ENCODE measurements at places on chromosomes 1 and 21.
A peak's percentile ranks its signal among the peaks of the same experiment; 100 is the strongest.

- ATAC-seq = no peak
Observed at GRCh38 chr1:229636042-229636441, 10.0 kb downstream of the URB2 start.

GRCh38 chr21:16667395-16667794 is 845.4 kb upstream of the CXADR start:
- ATAC-seq = no peak

DNA sequence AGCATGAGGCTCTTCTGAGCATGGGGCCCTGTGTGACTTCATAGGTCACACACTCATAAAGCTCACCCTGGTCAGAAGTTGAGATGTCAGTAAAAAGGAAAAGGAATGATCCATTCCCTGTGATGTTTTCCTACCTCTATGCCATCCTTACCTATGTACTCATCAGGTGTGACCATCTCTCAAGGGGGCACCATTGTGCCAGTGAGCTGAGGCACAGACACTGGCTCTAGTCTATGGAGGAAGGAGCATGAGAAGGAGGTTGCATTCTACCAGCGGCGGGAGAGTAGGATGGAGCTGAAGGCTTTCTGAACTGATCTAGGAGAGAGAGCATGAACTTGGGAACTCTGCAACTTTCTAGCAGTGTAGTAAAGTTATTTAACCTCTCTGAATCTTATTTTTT is 65.8 kb upstream of the RGL1 start:
- ATAC-seq = no peak

DNA sequence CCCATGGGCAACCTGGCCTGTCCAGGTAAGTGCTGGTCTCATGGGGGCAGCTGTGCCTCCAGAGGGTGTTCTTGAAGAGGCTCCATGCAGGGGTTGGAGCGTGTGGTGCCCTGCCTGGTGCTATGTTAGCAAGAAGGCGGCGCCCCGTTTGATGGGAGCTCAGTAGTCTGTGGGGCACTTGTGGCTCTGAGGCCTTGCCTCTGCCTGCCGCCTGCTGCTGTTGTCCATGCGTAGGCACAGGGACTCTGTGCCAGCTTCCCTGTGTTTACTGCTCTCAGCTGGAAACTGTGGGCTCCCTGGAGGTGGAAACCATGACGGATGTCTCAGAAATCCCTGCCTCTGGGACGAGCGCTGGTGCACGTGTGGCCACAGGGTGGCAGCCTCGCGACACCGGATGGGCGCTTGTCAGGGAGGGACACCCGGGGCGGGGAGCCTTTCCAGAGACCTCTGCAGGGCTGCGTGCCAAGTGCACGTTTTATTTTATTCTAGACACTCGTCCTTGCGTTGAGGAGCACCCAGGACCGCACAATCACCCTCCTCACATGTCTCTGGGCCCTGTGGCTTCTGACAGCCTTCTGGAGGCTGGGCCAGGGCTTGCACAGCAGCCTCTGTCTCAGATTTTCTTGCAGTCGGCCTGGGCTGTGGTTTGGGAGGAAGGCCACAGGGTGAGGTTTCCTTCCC is 27.1 kb downstream of the SNAP47 start:
- peak; percentile 71 for ATAC-seq

DNA sequence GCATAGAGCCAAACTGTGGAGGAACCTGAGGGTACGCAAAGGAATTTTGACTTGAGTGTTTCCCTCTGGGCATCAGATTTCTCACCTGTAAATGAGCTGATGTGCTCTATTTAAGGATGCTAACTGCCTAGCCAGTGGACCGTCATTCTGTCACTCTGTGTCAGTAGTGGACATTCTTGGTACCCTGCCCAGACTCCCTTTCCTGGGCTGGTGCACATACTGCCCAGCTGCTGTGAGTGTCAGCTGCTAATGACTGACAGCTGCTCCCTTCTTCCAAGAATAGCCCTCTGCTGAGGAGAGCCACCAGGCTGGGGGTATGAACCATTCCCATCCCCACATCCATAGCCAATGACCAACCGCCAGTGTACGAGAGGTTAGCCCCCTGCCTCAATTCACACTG is 193.1 kb upstream of the DAB1 start:
- ATAC-seq = no peak

GRCh38 chr1:116821763-116822162 is 67.5 kb downstream of the CD2 start:
- ATAC-seq = no peak

DNA sequence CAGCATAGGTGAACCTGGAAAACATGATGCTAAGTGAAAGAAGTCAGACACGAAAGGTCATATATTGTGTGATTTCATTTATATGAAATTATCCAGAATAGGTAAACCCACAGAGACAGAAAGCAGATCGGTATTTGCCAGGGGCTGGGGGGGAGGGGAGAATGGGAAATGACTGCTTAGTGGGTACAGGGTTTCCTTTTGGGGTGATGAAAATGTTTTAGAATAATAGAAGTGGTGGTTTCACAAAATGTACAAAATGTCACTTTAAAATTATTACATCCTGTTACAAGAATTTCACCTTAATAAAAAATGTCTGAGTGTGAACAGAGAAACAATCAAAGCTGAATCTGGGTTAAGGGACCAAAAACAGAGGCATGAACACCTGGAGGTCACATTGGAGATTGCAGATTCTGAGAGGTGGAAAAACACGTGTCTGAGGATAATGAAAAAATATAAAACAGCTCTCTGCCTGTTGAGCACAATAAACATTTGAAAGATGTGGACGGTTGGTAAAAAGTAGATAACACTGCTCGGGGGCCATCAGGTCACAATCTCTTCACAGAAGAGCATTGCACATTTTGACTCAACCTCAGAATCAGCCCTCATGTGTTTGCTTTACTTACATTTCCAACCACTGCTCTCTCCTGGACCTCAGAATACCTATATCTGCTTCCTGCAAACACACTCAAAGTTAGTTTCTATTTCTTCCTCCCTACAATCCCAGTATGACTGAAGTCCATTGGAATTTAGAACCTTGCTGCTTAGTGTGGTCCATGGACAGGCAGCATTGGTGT is 3.2 kb downstream of the SLAMF6 start:
- ATAC-seq = peak; percentile 62

GRCh38 chr1:3749512-3749911 is 2.7 kb upstream of the CCDC27 start:
- ATAC-seq = no peak

DNA sequence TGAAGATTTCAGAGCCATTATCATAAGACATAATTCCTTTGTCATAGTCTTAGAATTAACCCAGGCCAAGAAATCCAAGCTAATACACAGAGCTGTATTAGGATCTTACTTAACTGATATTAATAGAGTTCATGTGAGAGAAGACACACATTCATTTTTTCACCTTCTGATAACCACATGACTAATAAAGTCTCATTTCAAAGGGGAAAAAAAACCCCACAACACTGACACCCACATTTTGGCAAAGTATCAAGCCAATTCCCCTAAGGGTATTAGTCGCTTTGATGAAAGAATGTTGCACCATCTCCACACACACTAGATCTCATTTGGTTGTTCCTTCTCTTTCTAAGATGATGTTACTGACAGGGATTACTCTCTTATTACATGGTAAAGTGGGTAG is 344.4 kb upstream of the ESRRG start:
- no peak for ATAC-seq

DNA sequence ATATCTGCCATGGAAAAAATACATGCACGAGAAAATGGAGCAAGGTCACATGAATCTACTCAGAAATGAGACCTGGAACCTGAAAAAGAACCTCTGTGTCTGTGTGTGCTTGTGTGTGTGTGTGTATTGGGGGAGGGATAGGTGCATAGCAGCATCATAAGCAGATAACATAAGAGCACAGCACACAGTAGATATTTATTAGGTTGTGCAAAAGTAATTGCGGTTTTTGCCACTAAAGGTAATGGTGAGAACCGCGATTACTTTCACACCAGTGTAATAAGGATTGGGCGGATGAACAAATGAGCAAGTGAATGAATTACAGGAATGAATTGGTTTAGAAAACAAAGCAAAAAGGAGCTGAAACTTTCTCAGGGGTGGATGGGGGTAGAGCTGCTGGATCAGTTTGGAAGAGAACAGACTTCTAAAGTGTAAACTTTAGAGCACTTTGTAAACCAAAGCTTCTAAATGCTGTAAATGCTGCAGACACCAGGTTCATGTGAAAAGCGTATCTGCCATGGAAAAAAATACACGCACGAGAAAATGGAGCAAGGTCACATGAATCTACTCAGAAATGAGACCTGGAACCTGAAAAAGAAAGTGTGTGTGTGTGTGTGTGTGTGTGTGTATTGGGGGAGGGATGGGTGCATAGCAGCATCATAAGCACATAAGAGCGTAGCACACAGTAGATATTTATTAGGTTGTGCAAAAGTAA is 156.9 kb downstream of the TOMM20 start:
- ATAC-seq = no peak

GRCh38 chr1:165034136-165034809 is 322.2 kb downstream of the LMX1A start:
- no peak for ATAC-seq

DNA sequence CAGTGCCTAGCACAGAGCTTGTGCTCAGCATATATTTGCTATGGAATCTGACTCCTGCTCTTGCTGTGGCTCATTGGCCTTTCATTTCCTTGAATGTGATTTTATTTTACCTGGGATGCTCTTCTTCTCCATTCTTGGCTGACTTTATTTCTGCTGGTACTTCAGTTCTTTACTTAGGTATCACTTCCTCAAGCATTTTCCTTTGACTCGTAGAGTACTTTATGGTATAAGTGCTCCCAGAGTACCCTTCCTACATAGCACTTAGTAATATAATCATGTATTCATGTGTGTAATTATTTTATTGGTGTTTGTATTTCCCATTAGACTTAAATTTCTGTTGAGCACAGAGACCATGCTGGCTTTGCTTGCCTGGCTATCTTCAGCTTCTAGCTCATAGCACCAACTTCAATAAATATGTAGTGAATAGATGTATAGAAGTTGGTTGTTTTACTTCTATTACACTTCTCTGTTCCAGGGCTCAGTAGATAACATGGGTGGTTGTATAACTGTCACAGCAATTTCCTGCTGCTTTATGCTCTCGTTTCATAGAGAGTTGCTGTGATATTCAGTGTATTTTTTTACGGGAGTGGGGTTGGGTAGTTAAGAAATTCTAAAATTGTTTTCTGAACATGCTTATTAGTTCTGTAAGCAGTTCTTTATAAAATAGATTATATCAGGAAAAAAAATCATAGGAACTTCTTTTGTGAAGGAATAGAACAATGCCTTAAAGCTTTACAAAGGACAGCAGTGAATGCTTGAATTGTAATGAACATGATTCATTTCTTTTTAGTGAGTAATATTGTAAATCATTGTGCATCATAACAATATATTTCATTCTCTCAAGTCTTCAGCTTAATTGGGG is 112.2 kb downstream of the NEK7 start:
- no peak for ATAC-seq

DNA sequence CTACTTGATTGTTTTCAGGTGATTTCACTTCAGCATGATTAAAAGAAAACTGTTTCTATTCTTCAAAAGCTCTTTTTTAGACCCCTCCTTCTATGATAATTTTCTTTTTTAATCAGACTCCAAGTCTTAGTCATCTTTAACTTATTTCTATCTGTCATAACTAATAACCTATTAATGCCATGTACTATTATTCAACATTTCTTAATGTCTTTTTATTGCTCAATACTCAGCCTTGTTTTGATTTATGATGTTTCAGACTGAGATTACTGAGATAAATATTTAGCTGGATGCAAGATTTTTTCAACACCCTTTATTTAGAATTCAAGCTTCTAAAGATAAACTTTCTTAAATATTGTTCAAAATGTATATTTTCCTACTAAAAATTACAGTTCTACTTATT is 53.6 kb downstream of the ATP6V1G3 start:
- no peak for ATAC-seq

- ATAC-seq = no peak
Observed at GRCh38 chr1:172473842-172474241, 30.0 kb upstream of the PIGC start.

DNA sequence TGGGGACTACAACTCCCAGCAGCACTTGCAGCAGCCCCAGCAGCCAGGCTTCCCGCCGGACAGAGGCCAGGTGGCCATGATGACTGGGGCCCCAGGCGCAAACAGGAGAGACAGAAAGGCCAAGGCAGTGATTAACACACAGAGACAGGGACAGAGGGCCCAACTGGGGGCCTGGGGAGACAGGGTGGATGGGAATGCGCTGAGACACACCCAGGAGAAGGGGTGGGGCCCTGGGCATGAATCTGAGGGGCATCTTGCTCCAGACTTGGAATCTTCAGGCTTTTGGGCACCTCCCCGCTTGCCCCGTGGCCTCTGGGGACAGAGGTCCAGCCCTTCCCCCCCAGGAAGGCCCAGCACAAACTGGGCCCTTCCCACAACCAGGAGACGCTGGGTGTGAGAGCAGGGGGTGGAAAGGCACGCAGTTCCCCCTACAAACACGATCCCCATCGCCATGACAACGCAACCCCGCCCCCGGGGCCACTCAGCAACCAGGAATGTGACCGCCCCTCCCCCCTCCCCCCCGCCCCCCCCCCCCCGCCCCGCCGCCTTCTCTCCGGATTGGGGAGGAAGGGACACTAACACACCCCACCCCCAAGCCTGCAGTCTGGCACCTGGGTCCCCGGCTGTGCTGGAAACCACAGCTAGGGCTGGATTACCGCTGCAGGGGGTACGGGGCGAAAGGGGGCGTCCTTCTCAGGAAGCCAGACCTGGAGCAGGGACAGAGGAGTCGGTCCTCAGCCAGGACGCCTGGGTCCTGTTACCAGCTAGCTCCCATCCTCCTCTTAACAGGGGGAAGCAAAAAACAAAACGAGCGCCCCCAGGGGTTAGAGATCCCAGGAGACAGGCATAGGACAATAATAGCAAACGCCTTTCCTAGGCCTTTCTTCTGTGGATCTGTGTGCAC is 4.5 kb downstream of the HDGF start:
- no peak for ATAC-seq

DNA sequence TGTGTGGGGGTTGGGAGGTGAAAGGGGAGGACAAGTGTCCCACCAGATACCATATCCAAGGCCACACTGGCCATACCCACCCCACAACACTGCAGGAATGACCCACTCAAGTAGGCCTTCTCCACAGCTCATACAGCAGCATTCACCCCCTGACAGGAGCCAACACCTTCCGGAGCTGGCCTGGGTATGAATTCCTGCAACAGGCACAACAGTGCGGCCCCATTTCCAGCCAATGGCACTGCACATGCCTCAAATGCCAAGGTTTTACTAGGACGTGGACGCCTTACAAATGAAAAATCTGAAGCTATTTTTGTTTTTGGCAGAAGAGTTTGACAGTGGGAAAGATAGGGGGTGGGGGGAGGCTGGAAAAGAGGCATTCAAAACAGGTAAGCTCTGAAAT is 2.0 kb downstream of the KCND3 start:
- no peak for ATAC-seq

DNA sequence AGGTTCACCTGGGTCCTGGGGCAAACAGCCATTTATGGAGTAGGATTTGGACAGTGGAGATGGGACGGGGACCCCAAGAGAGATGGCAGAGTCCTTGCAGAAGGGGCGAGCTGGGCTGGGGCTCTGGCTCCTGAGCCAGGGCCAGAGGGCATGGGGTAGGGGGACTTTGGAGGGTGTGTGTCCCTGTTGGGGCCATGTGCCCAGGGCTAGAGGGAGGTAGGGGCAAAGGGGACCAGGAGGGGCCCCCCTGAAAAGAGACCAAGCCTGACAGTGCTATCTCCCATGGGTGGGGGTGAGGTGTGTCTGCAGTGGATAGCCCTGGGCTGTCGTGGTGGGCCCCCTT is 92.3 kb downstream of the TRIM11 start:
- no peak for ATAC-seq

- peak; percentile 1 for ATAC-seq
Observed at GRCh38 chr1:37858931-37859506, 373 bp downstream of the MTF1 start.
